ENCODE measurements at places on chromosomes 2 and 18.

DNA sequence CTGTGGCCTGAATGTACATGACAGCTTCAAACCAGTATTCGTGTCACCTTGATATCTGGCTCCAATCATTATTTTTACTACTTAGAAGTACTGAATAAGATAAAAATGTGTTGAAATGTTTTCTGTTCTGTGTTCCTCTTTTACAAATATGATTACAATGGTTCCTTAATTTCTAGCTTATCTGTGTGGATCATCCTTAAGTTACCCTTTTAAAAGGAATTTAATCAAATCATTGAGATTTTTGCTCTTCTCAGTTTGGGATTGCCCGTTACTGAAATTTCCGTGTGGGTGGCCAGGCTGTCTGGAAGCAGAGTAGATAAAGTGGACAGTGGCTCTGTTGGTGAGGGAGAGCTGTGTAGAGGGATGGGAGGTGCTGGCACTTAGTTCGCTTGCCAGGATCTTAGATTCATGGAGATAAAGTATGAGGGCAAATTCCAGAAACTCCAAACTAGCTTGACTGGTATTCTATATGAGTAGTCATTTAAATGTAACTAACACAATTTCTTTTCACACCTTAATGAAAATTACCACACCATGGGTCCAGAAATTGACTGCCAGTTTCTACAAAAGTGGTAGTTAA lies 27.4 kb upstream of the SAG start:
- no peak for DNase-seq

DNA sequence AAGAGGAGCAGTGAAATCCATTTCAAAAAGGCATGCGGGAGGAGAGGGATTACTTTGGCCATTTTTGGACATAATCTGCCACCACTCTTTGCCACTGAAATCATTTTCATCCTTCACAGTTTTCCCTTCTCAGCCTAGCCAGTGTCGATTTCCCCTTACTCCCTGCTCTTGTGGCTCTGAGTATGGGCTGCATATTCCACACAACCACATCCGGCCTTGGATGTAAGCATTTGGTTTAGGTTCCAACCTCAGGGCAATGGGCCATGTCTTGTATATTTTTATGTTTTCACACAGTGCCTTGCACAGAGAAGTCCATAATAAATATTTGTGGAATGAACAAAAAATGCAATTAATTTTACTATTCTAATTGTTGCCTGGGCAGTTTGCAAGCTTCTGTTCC lies 7.7 kb upstream of the SERPINE2 start:
- no peak for DNase-seq

- no peak for DNase-seq
Measured at GRCh38 chr2:118239284-118239683, 151.0 kb downstream of the INSIG2 start.

- no peak for DNase-seq
Measured at GRCh38 chr2:12194968-12195367, 448.5 kb downstream of the LPIN1 start.

DNA sequence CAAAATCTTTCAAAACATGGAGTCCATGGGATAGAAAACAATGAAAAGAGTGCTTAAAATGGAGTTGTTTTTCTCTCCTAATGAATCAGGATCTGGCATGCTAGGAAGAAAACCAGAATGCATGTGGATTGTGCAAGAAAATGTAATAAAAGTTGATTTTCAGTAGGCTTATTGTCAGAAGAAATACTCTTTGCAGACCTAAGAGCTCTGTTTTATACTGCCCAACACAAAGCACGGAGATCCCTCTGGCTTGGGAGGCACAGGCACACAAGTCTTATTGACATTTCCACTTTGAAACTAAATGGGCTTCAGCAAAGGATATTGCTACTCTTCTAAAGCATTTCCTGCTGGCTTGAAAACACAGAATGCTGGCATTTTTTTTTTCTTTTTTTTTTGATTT lies 15.5 kb upstream of the DAPL1 start:
- no peak for DNase-seq

GRCh38 chr2:191571163-191571769 lies 106.7 kb upstream of the NABP1 start:
- no peak for DNase-seq
